ENCODE measurements at places on chromosomes 1 and 21.

DNA sequence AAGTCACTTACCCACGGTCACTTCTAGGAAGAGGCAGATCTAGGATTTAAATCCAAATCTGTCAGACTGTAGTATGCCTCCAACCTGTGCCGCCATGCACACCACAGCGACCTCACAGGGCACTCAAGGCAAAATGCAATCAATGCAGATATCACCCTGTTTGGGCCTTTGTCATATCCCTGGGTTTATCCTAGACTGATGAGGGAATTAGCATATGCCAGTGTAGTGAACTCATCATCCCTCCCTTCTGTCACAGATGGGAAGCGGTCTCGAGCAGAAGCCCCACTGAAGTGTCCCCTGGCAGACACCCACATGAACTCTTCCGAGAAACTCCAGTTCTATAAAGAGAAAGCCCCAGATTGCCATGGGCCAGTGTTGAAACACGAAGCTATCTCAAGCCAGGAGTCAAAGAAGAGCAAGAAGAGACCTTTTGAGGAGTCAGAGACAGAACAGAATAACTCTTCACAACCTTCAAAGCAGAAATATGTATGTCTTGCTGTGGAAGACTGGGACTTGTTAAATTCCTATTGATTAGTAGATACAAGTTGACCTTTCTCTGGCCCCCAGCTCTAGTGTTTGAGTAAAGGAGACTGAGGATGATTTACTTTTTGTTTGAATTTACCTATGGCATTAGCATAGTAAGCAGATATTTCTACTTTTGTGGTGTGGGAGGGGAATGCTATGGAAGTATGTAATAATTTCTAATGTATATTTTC lies 21.4 kb downstream of the LRRC42 start:
- DNase-seq = no peak

GRCh38 chr1:234372011-234372757 lies 1.1 kb upstream of the COA6 start:
- no peak for DNase-seq

- no peak for DNase-seq
These were observed 1.8 kb downstream of the ARPC5 start for GRCh38 chr1:183633676-183634343.

- no peak for DNase-seq
These were observed 17.2 kb upstream of the SYNC start for GRCh38 chr1:32719681-32720275.

GRCh38 chr1:162633081-162633762 lies 958 bp downstream of the DDR2 start:
- no peak for DNase-seq

- no peak for DNase-seq
These were observed 129.8 kb downstream of the CNIH3 start for GRCh38 chr1:224745924-224746323.

GRCh38 chr1:224644553-224645154 lies 28.5 kb downstream of the CNIH3 start:
- peak; percentile 68 for DNase-seq

DNA sequence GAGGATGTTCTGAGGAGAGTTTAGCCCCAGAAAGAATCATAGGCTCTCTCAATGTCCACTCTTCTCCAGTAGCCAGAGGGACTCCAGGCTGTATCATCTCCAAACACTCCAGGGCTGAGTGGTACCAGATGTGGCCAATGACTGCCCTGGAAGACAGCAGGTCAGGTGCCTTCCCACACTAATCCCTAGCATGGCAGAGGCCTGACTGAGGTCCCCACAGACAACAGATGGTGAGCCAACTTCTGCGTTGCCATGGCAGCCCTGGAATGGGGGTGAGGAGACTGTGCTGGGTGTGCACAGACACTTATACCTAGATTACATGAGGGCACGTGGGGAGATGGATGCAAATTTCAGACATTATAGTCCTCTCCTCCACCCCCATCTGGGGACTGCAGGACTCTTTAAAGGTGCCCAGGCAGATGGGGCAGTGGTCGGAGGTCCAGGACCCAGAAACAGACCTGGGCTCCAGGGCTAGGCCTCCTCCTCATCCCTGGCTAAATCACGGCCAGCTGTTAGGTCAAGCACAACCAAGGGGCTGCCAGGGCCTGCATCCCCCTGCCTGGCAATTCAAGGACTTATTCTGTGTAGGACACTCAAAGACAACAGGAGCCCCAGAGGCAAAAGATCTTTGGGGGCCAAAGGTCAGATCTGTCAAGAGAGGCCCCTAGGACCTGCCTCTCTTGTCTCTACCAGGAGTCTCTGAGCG lies 42.9 kb downstream of the CAMK2N1 start:
- no peak for DNase-seq

- DNase-seq = no peak
These were observed 54.2 kb downstream of the MIGA1 start for GRCh38 chr1:77833521-77834100.

GRCh38 chr21:44524414-44525371 lies 15.3 kb downstream of the KRTAP10-1 start:
- no peak for DNase-seq

GRCh38 chr1:77929806-77930205 lies 41.4 kb downstream of the NEXN start:
- DNase-seq = no peak

GRCh38 chr1:107979088-107979487 lies 14.1 kb upstream of the VAV3 start:
- no peak for DNase-seq

DNA sequence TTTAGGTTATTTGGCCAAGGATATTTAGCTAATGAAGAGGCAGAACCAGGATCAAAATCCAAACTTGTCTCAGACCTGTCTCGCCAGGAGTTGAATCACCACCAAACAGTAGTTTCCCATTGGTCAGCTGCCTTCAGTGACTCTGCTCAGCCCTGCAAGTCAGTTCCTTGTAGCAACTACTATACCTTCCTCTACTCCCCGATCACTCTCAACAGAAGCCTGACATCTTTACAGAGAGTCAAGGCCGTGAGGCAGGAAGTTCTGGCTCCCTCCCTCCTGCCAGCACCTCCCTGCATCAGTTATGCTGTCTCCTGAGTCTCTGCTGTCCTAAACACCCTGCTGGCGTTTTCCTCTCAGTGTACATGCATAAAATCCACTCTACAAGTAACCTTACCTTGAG lies 13.2 kb downstream of the PSMD4 start:
- DNase-seq = no peak

DNA sequence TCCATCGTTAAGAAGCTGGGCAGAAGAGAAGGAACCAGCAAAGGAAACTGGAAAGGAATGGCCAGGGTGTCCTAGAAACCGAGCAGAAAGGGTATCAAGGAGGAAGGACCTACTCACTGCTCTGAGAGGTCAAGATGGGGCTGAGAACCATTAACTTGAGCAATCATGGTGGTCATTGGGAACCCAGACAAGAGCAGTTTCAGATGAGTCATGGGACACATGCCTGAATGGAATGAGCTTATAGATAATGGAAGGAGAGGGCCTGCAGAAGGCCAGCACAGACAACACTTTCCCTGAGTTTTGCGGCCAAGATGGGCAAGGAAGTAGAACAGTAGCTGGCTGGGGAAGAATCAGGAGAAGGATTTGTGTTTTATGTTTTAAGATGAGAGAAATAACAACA lies 383.2 kb downstream of the KIF26B start:
- no peak for DNase-seq

GRCh38 chr1:2257245-2257627 lies 29.1 kb downstream of the SKI start:
- DNase-seq = no peak

- no peak for DNase-seq
These were observed 296.1 kb upstream of the SGIP1 start for GRCh38 chr1:66237722-66238479.

- DNase-seq = peak; percentile 60
These were observed at the start of gene DOP1B for GRCh38 chr21:36156815-36157670. Gene DOP1B, plus strand, starts transcription at chr21:36156824. Its CDS starts 7,910 bp downstream, at chr21:36164734.

DNA sequence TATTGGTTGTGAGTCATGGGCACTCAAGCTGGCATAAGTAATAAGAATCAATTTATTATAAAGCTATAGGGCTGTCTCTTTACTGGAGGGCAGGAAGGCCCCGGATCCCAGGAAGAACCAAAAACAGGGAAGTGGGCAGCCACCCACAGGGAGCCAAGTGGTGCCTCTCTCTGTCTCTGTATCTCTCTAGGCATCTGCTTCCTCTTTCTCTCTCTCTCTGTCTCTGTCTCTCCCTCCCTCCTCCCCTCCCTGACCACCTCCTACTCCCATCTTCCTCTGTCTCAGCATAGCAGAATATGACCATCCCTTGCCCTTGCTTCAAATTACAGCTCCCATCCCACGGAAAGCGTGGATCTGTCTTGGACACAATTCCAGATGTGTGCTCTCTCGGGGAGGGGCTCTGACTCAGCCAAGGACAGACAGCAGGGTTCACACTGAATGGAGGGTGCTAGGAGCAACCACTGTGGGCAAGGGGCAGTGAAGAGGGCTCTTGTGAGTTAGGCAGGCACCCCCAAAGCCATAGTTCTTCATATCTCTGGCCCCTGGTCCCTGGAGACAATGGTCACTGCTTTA lies 80.4 kb upstream of the LPGAT1 start:
- DNase-seq = no peak

DNA sequence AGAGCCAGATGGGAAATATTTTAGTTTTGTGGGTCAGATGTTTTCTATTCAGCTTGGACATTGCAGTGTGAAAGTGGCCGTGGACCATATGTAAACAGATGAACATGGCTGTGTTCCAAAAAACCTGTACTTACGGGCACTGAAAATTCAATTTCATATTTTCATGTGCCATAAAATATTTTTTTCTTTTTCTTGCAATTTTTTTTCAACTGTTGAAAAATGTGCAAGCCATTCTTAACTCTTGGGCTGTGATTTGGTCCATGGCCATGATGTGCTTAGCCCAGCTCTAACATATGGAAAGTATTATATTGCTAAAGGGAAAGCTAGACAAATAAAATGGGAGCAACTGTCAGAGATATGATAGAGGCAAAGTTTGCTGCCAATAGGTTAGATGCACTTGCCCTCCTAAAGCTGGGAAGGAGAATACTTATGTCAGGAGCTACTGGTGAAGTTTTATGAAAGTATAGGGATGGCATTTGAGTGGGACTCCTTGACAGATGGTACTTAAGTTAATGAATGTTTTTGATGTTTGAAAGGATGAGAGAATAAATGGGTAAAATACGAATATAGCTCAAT lies 240.3 kb downstream of the RYR2 start:
- DNase-seq = no peak

DNA sequence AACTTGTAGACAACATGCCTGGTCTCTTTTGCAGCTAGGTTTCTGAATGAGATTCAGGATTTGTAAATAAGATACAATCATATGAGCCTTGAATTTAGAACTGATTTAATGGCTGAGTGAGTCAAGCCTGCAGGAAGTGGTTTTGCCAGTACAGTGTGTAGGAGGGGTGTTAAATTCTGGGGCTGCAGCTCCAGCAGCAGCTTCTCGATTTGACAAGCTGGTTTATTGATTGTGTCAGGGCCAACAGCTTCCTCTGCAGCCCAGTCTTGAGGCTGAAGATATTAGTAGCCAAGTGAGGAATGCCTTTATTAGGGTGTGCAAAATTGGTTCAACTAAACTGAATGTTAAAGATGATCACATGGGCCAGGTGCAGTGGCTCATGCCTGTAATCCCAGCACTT lies 11.5 kb upstream of the PLA2G5 start:
- peak; percentile 28 for DNase-seq

DNA sequence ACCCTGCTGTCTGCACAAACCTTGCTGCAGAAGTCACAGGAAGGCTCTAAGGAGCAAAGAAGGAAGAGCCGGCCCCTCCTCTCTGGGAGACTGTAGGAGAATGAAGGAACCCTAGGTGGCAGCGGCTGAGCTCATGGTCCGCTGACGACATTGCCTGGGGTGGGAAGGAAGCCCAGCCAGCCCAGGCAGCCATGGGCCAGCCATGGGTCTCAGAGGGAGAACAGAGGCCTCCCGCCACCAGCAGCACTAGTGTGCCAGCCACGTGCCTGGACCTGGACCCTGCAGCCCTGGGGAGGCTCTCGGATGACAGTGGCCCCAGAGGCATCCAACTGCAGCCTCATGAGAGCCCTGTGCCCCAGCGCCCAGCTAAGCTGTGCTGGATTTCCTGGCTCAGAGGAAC lies 49.2 kb upstream of the POFUT2 start:
- no peak for DNase-seq

- DNase-seq = no peak
These were observed 48.6 kb downstream of the TRAF5 start for GRCh38 chr1:211375146-211375818.

- DNase-seq = no peak
These were observed 71.0 kb downstream of the FOXD2 start for GRCh38 chr1:47508702-47509431.

GRCh38 chr1:205508227-205508714 lies 3.8 kb downstream of the CDK18 start:
- DNase-seq = no peak

DNA sequence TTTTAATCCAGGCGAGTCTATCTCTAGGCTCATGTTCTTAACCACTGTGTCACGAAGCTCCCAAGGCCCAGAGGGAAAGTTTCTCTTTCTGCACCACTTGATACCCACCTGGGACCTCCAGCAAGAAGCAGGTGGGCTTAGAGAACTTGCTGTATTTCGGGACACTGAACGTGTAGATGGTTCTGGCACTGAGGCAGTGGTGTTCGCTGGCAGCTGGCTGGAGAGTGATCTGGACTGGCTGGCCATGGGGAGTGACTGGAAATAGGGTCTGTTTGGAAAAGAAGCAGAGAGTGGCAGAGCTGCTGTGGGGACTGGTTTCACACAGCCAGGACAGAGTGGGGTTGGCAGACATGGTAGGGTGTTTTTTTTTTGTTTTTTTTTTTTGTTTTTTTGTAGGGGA lies 16.4 kb upstream of the IL22RA1 start:
- no peak for DNase-seq

DNA sequence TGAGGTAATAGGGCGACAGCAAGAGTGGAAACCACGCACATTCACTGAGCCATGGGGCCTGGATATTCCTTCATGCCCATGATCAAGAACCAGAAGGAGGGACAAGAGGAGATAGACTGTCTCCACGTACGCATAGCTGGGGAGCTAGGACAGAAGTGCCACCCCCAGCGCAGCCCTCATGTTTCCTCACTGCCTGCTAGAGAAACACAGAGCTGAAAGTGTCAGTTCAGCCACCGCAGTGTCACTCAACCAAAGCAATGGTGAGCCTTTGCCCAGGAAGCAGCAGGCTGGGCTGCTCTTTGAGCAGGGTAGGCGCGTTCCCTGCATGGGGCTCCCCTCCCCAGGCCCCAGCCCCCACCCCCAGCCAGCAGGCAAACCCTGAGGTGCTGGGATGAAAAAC lies 68.5 kb downstream of the STUM start:
- DNase-seq = no peak

DNA sequence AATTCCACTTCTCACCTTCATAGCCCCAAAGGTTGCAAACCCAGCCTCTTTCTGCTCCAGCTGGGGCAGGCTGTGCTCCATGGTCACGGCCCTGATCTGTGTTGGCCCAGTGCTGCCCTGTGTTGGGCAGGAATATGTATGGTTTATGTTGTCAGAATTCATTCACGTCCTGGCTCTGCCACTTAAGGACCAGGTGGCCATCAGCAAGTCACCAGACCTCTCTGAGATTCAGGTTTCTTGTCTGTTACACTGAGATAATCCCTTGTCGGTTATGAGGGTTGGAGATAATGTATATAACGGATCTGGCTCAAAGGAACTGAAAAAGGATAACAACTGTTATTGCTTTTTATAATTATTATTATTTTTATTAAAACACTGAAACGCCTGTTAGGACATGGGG lies 39.1 kb upstream of the SELENON start:
- no peak for DNase-seq

- no peak for DNase-seq
These were observed 6.0 kb downstream of the DMAP1 start for GRCh38 chr1:44219301-44219626.

GRCh38 chr1:71785000-71785399 lies 497.3 kb downstream of the NEGR1 start:
- DNase-seq = no peak
